Purkinje cell (primary cell): ENCODE measurements at places on chromosomes 12 and 14. TPM values are rescaled to one million over a fixed set of nuclear protein-coding genes. Genes with fewer than 3 reads are reported as not detected.

MGAT2 gene
- polyA plus RNA-seq, result 23.1 and 24.6 TPM in 2 replicates

TAS2R8 gene
- polyA plus RNA-seq, result not detected in 2 replicates

HOXC10 gene
- polyA plus RNA-seq, result not detected in 2 replicates

TAS2R31 gene
- polyA plus RNA-seq, result not detected in 2 replicates

CLEC1B gene
- not detected in 2 replicates for polyA plus RNA-seq

POTEM gene
- not detected in 2 replicates for polyA plus RNA-seq

LRRK2 gene
- 9.5 and 12.6 TPM in 2 replicates for polyA plus RNA-seq

HOXC9 gene
- not detected in 2 replicates for polyA plus RNA-seq

B4GALNT3 gene
- polyA plus RNA-seq, result 0.74 TPM in 1 of 2 replicates, not detected in the other

ACTR10 gene
- 475 and 491 TPM in 2 replicates for polyA plus RNA-seq

RITA1 gene
- polyA plus RNA-seq, result 10.7 and 13.0 TPM in 2 replicates

PLEK2 gene
- not detected in 2 replicates for polyA plus RNA-seq

P2RX2 gene
- polyA plus RNA-seq, result not detected in 2 replicates

SYNDIG1L gene
- not detected in 2 replicates for polyA plus RNA-seq

DNM1L gene
- polyA plus RNA-seq, result 144 and 163 TPM in 2 replicates

POLE2 gene
- polyA plus RNA-seq, result 1.7 and 2.9 TPM in 2 replicates

SLC8A3 gene
- polyA plus RNA-seq, result 0.57 and 1.3 TPM in 2 replicates

HIGD1C gene
- not detected in 2 replicates for polyA plus RNA-seq

KRT80 gene
- polyA plus RNA-seq, result not detected in 2 replicates
